ENCODE measurements at places on chromosomes 13 and 19. TPM values are rescaled to one million over a fixed set of nuclear protein-coding genes. Genes with fewer than 3 reads are reported as not detected.

Gene PSPN
- 2.4 TPM for total RNA-seq

Gene KIR2DL3
- not detected for total RNA-seq

Gene GPR183
- total RNA-seq, result 32.8 TPM

Gene TTYH1
- total RNA-seq, result 0.32 TPM

Gene IL17D
- 0.77 TPM for total RNA-seq

Gene CD22
- total RNA-seq, result 44.5 TPM

Gene SRRM5
- total RNA-seq, result 1.1 TPM

Gene KLF1
- 0.19 TPM for total RNA-seq

Gene ZNF69
- total RNA-seq, result 2.0 TPM

Gene ICAM1
- 40.1 TPM for total RNA-seq

Gene FPR1
- total RNA-seq, result not detected

Gene CEACAM20
- total RNA-seq, result not detected

Gene OR7D2
- total RNA-seq, result 0.14 TPM

Gene PEPD
- 19.8 TPM for total RNA-seq

Gene NLRP9
- not detected for total RNA-seq

Data from activated T-cell treated with anti-CD3 and anti-CD28 coated beads, Interleukin-2, amount 50 U/mL, for 72 hours (primary cell).